Tibial artery (tissue), 4 donors: ENCODE measurements at places on chromosomes 2 and 18.

DNA sequence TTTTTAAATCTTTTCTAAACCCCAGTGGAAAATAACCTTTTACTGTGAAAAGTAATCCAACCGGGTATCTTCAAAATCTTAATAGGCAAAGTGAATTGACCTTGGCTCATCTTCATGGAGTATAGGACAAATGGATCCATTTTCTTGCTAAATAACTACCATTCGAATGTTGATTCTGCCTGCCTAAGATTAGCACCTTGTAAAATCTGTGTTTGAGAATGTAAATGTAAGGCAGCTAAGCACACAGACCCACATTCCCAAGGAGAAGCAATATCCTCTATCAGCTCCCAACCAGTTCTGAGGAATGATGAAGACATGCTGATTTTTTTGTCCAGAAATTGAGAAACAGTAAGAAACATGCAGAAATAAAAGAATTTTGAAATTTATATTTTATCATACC lies 509.8 kb upstream of the SMIM21 start:
- DNase-seq, result no peak

GRCh38 chr2:122627388-122627787 lies 871.9 kb downstream of the TSN start:
- no peak for DNase-seq

- DNase-seq, result peak; percentile 34
Measured at GRCh38 chr2:216082805-216083204, 1.1 kb downstream of the TMEM169 start.

DNA sequence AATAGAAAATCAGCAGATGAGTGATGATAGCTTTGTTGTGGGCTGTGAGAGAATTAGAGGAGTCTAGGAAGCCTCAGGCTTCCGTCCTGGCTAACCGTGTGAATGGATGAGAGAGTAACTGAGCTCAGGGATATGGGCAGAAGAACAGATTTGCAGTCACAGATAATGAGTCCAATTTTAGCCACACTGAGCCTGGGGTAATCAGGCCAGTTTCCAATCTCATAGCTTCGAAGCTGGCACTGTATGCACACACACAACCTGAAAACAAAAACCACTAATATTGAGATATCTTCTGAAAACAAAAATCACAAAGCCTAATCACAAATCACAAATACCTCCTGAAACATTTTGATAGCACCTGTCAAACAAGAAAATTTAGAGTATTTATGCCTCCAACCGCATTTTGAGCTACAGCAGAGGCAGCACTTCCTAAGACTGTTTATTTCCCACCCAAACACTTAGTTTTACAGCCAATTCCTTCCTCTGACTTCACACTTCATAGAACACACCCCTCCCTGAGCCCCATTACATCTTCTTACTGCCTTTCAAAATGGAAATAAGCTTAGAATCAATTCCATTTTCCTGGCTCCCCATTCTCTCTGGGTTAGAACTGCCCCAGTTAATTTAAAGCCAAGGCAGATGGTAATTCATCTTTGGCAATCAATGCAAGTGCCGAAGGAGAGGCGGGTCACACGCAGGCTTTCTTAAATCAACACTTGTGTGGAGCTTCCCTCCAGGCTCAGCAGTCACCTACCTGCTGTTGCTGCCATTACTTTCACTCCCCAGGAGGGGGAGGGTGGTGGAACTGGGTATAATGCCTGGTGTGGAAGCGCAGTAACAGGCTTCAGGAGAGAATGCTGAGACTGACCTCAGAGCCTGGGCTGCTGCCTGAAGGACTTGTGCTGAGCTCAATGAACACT lies 18.9 kb downstream of the TTR start:
- no peak for DNase-seq

DNA sequence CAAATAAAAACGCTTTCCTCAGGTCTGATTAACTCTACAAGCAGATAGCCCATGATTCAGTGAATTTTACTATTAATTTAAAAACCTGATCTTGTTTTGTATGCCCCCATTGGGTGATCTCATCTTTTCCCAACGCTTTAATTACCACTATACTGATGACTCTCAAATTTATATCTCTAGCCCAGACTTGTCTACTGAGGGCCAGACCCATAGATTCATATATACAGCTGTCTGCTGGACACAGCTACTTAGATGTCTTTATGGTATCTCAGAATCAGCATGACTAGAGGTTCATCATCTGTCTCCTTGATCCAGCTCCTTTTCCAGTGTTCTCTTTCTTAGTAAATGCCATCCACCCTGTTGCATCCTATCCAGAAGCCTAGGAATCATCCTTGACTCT lies 33.8 kb downstream of the TAF1B start:
- no peak for DNase-seq

DNA sequence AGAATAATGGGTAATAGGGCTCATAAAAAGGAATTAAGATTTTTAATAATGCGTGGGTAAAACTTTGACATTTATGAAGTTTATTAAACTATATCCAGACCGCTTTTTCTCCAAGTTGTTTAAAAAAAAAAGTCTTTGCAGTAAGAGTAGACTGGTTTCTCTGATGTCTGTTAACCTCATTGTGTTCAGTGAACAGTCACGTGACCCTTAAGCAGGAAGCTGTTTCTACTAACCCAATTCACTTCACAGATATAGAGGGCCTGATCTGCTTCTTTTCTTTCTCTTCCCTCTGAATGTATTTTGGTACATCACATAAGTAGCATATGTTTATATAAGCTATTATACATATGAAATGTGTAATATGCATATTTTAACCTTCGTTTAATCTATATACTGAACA lies 1011.3 kb upstream of the CELF4 start:
- DNase-seq, result no peak

- no peak for DNase-seq
Measured at GRCh38 chr18:50658601-50659000, 98.7 kb downstream of the MAPK4 start.

DNA sequence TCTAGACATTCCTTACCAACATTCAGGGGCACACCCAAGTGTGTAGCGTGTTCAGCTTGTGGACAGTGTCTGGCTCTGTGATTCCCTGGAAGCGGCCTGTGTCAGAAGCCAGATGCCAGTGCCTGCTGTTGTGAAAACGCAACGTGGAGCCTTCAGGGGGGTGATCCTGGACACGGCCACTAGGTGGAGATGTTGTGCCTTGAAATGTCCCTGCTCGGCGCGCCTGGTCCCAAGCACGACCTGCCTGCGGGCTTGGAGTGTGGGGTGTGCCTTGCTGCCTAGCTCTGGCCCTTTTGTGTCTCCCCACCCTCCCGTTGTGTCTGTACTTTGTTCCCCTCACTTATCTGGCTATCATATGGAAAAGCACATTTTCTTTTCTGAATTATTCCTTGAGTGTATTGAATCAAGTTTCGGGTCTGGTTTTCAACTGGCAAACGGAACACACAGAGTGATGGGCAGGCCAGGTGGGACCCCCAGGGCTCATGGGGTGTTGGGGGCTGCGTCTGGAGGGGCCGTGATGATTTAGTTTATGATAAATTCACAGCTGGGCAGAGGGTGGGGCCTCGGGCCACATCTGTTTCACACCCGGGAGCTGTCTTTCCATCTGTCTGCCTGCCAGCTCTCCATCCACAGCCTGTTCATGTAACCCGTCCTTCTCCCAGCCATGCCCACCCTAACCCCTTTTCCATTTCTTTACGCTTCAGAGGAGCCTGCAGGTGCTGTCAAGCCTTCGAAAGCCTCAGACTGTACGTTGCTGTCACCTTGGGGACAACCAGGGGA lies 95.5 kb downstream of the DYSF start:
- peak; percentile 62 for DNase-seq

GRCh38 chr2:165601928-165602521 lies 132.5 kb downstream of the CSRNP3 start:
- DNase-seq, result no peak

DNA sequence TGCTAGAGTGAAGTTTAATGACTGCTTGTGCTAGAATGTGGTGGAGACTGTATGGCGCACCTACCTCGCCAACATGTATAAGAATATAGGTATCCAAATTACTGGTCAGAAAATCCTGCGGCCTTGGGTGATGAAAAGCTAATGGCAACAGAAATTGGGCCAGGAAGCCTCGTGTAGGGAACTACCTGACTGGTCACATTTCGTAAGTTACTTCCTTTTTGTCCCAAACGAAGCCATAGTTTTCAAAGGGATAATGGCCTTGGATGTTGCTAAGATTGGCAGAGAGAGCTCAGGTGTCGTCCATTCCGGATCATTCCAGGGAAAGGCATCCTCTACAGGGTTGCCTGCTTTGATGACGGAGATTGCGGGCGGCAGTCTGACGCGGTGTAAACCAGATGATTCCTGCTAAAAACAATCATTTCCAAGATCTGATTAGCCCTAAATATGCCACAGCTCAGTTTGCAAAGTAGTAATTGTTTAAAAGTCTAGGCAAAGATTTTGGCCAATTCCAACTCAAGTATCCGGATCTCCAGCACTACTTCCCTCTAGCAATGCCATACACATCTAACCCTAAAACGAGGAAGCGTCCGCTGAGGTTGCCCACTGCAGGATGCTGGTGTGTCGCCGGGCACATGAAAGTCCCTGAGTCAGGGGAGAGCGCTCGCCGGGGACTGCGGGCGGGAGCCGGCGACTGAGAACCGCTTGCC lies 708 bp upstream of the MALT1 start:
- no peak for DNase-seq

DNA sequence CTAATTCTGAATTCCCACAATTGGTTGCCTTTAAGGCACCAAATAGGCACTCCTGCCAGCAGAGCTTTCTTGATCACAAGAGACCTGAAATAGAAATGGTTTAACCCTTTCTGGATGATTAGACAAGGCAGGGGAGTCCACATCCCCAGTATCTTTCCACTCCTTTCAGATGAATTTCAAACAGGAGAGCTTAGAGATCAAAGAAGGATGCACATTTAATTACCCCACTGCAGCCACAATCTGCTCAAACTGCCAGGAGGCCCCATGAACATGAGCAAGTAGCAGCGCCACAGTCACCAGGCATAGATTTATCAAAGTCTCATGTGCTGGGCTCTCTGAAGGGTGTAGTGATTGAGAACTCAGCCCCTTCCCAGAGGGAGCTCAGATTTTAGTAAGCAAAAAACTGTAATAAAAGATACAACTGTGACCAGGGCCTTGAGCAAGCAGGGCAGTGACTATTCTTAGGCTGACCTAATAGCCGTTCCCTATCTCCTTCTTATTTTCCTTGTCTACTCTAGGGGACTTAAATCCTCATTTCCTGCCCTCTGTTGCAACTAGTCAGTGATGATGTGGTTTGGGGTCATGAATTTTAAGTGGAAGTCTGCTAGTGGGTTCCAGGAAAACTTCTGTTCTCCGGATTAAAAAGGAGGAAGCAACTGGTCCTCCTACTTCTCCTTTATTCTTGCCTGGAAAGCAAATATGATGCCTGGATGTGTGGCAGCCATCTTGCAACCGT lies 53.7 kb downstream of the SLC4A3 start:
- DNase-seq, result no peak

- DNase-seq, result no peak
Measured at GRCh38 chr2:105861200-105861599, 116.5 kb downstream of the NCK2 start.

- no peak for DNase-seq
Measured at GRCh38 chr18:57018845-57019244, 128.0 kb upstream of the BOD1L2 start.

DNA sequence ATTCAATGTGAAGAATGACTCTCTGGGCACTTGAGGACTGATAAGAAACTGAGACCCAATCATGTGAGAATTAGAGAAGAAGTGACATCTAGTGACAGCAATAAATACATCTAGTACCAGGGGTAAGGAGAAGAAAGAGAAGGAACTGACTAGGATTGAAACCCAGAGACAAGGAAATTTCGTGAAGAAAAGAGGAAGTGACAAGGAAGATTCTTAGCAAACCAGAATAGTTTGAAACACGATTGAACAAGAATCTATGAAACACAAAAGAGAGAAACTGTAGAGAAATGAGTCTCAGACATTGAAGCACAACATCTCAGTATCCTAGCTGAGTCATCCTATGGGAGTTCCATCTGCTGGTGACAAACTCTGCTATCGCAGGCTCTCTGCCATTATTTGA lies 571.9 kb upstream of the PKDCC start:
- DNase-seq, result no peak

GRCh38 chr2:217616936-217617335 lies 385.9 kb downstream of the TNS1 start:
- DNase-seq, result no peak

DNA sequence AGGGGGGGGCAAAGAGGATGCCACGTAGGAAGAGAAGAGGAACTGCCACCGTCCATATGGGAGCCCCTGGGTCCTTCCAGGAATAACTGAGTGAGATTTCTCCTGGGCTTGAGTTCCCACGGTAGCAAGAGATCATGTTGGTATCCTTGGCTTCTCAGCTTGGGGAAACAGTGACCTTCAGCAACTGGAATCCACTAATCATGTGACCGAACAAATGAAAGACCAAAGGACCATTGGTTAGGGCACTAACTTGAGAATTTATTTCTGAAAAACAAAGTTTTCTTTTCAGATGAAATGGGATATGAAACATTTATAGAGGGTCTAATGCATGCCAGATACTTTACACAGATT lies 259.4 kb upstream of the ID2 start:
- DNase-seq, result no peak

DNA sequence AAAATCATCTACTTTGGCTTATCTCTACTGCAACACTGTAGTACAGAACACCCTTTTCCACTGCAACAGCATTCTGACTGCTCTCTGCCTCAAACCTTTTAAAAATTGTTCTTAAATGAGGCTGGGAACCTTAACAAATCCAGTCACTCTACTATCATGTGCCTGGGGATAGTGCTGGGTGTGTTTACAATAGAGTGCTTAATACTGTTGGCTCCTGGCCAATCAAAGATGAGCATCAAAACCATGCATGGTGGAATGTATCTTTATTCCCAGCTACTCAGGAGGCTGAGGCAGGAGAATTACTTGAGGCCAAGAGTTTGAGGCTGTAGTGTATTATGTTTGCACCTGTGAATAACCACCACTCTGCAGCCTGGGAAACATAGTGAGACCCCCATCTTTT lies 7.4 kb downstream of the ANKAR start:
- no peak for DNase-seq

GRCh38 chr2:141109633-141110032 lies 1021.2 kb downstream of the LRP1B start:
- DNase-seq, result no peak

GRCh38 chr2:225471482-225471881 lies 72.0 kb downstream of the NYAP2 start:
- no peak for DNase-seq

- DNase-seq, result no peak
Measured at GRCh38 chr18:7307526-7307925, 76.6 kb downstream of the LRRC30 start.

DNA sequence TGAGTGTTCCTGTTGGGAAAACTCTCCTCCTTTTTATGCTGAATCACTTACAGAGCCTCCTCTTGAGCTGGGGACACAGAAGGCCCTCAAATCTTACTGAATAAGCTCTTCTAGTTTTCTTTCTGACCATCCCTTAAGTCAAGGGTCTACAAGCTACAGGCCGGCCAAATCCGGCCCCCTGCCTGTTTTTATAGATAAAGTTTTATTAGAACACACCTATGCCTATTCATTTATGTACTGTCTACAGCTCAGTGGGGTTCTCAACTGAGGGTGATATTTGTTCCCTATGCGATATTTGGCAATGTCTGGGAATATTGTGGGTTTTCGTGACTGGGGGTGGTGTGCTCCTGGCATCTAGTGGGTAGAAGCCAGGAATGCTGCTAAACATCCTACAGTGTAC lies 14.0 kb downstream of the CDC42EP3 start:
- DNase-seq, result no peak
